ENCODE measurements at places on chromosomes 4 and X.

- DNase-seq = no peak
- H3K4me3 ChIP-seq = no peak overlapping the region
- H3K36me3 ChIP-seq = no peaks in the 10 kb centered on the region
- no peaks in the 10 kb centered on the region for H3K4me1 ChIP-seq
- H3K27me3 ChIP-seq = no peaks in the 10 kb centered on the region
Measured at GRCh38 chr4:123446865-123447474, 50.4 kb downstream of the SPRY1 start.

- no peak overlapping the region for H3K4me3 ChIP-seq
- no peak overlapping the region for H3K27ac ChIP-seq
- no peaks in the 10 kb centered on the region for H3K27me3 ChIP-seq
- H3K36me3 ChIP-seq = no peaks in the 10 kb centered on the region
- no peak for DNase-seq
Measured at GRCh38 chrX:118360429-118361125, 14.7 kb downstream of the WDR44 start.

GRCh38 chrX:18449236-18449635, 23.8 kb downstream of the CDKL5 start:
- no peak overlapping the region for H3K4me3 ChIP-seq
- H3K27me3 ChIP-seq = no peaks in the 10 kb centered on the region
- no peaks in the 10 kb centered on the region for H3K4me1 ChIP-seq
- DNase-seq = no peak
- H3K27ac ChIP-seq = no peak overlapping the region

DNA sequence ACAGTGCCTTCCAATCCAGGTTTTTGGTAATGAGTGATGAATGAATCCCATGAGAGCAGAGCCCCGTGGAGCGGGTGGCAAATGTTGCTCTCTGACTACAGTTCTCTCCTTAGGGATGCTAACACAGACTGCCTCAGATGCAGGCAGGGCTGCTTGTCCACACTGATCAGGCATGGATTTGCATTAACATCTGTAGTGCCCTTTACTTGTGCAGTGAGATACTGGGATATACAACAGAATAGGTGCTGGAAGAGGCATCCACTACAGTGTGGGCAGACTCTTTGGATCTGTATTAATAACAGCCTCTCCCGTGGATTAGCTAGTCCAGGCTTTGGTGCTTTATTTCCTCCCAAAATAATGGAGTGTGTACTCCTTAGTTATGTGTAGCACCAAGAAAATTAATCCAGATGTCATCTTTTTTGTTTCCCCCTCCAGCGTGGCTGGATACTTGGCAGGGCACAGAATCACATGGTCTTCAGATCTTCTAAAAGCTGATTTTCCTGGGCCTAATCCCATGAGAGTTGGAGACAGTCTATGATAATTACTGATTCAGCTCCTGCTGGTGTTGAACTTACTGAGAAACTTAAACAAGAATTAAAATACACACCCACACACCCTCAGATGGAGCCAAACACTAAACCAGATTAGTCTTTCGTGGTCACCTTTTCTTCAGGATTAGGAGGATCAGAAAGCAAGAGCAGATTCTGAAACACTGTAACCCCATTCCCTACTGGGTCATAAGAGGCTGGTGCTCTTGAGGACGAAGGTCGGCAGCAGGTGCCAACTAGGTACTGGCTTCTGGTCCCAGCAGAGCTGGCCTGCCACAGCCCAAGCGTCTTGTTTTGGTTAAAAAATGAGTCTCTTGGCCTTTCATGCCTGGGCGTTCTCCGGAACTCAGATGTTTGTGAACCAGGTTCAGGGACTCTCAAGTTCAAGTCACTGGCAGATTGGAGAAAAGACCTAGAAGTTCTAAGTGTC, 23.1 kb upstream of the NAP1L5 start:
- no peak overlapping the region for H3K4me3 ChIP-seq
- H3K4me1 ChIP-seq = peaks cover 7% of the 10 kb centered on the region
- DNase-seq = no peak
- peak overlapping the region; percentile 78 for H3K27ac ChIP-seq

- no peak for DNase-seq
- no peaks in the 10 kb centered on the region for H3K4me1 ChIP-seq
- H3K27me3 ChIP-seq = no peaks in the 10 kb centered on the region
Measured at GRCh38 chrX:134909261-134909660, 81.5 kb upstream of the SMIM10 start.

DNA sequence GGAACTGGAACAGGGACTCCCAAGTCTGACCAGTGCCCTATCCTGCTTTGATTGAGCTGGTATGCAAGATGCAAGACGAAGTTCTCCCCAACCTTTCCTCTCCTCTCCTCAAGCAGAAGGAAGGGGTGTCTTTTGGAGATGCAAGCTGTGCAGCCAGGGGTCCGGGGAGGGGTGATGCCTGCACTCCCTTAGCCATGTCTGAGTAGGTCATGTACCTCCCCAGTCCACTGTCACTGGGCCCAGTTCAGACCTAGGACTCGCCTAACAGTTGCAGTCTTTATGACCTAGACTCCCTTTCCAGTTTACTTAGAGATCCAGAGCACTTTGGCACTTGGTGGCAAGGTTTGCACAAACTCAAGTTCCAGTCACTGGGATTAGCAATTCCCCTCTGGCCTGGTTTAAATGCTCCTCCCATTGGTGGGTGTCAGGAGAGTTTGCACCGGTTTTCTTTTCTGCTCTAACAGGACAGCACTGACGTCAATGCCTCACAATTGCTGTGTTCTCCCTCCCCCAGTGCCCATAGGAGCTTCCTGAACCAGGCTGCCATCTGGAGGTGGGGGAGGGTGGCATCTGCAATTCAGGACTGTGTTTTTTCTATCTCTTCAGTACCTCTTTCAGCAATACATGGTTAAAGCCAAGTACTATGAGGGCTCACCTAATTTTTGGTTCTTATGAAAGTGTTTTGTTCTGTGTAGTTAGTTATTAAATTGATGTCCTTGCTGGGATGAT, 782.2 kb downstream of the ARAP2 start:
- no peaks in the 10 kb centered on the region for H3K27me3 ChIP-seq
- H3K36me3 ChIP-seq = no peaks in the 10 kb centered on the region
- H3K4me1 ChIP-seq = no peaks in the 10 kb centered on the region
- no peak overlapping the region for H3K27ac ChIP-seq

DNA sequence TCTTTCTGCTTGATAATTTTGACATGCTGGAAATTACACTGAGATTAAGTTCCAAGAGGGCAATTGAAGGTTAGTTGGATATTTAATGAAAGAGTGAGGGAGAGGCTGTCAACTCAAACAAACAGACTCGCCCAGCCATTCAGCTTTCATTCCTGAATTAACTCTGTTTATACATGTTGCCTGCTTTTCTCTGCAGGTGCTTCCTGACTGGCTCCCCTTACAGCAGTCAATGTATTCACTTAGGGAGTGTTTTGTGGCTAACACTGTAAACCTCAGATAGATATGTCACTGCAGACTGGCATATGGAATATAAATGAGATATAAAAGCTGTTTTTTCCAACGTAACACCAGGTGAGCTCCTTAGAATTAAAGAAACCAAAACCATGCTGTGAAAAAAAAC, 28.7 kb downstream of the TMPRSS11A start:
- no peak for DNase-seq
- H3K4me1 ChIP-seq = no peaks in the 10 kb centered on the region
- no peaks in the 10 kb centered on the region for H3K36me3 ChIP-seq
- H3K27me3 ChIP-seq = no peaks in the 10 kb centered on the region

Data from aorta (tissue), 5 donors.